Spleen (tissue), 13 donors: ENCODE measurements at places on chromosomes 3 and 15.

DNA sequence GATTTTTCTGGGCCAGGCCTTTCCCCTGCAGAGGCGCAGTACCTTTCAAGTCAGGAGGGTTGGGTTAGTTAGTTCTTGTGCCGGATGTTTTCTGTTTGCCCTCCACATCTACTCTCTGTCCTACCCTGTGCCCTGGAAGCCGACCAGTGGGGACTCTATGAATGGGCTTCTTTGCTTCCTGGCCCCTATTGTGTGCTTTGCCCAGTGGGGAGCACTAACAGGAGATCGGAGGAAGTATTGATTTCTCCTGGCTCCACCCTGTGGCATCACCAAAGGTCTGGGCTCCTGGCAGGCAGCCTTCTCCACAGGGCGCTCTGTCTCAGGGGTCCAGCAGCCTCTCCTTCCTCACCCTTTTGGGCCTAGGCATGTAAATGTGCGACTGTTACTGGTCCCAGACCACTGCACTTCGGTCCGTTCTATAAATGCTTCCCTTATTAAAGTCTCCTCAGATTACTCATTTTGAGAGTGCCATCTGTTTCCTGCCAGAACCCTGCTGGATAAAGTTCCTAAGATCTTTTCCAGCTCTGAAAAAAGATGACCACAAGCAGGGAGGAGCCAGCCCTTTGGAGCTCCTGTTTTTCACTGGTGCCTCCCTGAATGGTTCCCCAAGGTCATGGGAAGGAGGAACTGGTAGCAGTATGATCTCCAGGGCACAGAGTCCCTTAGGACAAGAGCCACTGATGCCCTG, 44.5 kb downstream of the CTDSPL start:
- DNase-seq = no peak

DNA sequence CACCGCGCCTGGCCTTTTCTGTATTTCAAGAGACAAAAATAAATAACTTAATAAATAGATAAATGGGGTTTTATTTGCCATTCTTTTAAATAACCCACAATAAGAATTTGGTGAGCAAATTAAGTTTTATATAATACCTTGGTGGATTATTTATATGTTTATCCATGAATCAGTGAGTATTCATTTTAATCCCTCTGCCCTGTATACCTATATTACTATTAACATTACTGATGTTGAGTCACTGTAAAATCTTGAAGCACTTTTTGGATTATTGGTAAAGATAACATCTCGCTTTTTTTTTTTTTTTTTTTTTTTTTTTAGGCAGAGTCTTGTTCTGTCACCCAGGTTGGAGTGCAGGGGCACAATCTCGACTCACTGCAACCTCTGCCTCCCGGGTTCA, 154.1 kb downstream of the ZNF609 start:
- no peak for DNase-seq

DNA sequence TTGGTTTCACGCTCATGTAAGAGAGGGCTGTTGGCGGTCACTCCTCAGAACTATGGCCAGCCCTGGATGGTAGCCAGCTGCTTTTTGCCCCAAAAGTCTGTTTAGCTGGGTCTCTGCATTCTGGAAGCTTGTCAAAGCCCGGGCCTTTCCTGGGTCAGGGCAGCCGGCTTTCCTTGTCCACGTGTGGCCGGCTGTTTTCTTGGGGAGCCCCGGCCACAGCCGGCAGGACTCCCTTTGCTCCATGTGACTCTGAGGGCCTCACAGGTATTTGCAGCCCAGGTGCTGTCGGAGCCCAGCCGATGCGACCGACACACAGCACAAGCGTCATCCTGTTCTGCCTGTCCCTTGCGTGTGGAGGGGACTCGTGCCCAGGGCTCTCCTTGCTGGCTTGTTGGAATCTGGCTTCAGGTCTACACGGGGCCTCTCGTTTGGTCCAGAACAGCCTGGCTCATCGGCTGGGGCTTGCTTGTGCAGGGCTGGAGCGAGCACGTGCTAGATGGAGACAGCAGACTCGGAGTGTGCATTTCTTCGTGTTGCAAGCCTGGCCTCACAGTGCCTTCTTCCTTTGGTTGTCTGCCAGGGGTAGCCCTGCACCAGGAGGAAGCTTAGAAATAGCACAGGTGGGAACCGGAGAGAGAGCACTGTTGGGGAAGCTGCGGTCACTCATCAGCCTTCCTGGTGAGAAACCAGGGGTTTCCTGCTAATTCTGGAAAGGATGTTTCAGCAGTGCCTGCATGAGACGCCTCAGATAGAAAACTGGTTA, 51.5 kb downstream of the PGPEP1L start:
- DNase-seq = peak; percentile 81

- peak; percentile 59 for DNase-seq
Measured at GRCh38 chr15:70055601-70056051, 42.1 kb downstream of the TLE3 start.

DNA sequence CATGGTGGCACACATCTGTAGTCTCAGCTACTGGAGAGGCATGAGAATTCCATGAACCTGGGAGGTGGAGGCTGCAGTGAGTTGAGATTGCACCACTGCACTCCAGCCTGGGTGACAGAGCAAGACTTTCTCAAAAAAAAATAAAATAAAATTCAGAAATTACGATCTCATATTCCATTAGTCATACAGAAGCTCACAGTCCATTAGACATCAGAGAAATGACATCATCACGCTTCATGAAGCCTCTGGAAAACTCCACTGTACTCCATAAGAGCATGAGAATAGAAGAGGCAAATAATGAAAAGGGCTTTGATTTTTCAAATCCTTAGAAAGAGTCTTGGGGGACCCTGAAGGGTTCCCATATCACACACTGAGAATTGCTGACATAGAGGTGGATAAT, 145.0 kb upstream of the MITF start:
- no peak for DNase-seq

DNA sequence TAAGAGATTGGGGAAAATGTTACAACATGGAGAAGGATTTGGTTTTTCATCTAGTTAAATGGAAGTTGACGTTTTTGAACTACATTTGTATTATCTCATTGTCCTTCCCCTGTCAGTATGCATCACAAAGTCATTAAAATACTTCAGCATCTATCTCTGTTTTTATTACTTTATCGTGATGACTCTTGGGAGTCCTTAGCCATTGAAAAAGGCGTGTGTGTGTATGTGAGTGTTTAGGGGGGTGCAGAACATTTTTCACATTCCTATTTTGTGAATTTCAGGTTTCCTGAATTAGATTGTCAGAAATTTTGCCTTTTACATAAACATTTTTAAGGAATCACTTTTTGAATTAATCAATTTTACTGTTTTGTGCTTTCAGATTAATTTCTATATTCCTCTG, 360.6 kb upstream of the SGO1 start:
- no peak for DNase-seq

DNA sequence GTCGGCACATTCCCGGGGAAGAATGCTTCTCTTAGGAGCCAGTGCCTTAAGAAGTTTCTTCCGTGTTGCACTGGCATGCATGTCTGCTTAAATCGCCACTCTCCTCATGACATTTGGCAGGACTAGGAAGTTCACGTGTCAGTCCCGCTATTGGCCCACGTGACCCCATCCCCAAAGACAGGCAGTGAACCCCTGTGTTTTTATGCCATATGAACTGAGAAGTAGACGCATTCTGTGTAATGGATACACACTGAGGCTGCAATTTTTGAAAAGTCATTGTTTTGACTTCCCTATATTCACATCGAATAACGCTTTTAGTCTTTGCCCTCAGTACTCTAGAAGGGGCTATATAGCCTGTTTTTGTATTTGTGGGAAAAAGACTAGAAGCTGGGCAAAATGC, 125.6 kb upstream of the TBL1XR1 start:
- DNase-seq = no peak

DNA sequence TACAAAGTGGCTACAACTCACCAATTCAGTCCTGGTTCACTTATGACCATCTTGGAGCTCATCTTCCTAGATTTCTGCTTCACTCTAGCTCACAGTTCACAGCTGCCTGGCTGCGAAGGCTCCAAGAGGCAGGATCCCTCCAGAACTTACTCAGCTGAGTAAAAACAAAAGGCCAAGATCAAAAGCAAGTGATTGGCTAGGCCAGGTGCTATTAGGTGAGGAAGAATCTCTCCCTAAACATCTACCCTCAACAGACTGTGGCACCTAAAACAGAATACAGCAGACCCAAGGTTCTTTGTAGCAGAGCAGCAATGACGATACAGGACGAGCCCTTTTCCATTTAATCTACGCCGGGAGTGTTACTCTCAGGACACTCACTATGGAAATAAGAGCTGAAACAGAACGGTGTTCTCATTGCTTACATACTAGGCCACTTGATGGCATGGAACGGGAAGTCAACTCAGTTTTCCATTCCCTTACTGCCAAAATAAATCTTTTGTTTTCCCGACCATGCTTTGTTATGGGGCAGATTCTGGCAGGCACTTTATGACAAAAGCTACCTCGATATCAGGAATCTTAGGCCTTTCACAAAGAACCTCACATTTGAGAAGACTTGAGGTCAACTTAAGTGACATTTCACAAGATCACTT, 901 bp downstream of the ICE2 start:
- no peak for DNase-seq

- DNase-seq = no peak
Measured at GRCh38 chr3:94406595-94406994, 343.7 kb downstream of the NSUN3 start.

DNA sequence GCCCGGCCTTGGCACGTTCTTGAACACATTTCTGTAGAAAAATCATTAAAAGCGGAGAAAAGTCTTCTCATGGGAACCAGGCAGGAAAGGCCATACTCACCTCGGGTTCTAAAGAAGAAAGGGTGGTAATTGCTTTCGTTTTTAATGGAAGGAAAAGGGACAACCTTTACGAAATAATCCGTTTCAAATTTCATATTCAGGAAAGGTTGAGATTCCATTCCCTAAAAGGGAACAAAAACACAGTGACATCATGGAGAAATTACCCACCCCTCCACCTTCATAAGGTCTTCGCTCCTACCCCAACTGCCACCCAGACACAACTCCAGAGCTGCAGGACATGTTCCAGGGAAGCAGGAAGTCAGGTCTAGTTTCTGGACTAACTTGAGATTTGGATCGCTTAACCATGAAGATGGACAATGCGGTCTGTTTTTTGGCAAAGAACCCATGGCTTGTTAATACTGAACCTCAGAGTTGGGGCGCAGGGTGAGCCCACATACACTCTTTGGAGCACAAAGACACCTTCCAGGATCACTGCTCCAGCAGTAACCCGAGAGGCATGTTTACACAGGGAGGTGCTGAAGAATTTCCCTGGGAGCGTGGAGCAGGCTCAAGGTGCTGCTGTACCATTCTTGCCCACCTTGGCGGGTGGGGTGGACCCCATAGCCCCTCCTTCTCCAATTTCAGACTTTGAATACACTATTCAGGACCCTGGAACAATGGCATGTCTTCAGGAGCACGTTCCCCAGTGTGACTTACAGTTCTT, 49.2 kb downstream of the SPATA12 start:
- no peak for DNase-seq

DNA sequence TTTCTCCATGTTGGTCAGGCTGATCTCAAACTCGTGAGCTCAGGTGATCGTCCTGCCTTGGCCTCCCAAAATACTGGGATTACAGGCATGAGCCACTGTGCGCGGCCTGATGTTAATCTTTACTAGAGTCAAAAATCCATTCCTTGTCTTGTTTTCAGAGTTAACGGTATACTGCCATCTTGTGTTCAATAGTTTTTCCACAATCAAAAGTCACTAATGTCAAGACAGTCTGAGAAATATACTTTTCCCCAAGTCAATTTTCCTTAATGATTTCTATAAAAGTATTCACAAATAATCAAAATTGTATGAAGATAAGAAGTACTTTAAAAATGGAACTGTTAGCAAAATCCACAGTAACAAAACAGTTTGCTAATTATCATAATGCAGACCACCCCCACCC, 8.5 kb downstream of the CRBN start:
- DNase-seq = no peak

DNA sequence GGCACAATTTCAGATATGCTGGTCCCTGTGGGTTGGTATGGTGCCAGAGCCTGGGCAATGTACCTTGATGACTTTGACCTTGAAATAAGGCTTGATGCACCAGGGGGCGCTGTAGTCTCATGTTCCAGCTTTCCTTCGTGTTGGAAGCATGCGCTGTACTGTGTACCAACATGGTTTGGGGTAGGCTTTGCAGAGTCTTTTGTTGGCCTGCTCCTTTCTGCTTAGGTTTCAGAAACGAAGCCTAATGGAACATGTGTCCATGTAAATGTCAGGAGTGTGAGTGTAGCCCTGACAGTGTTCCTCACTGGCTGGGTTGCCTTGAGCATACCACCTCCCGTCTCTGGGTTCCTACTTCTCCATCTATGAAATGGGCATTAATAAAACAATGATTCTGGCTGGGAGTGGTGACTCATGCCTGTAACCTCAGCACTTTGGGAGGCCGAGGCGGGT, 3.6 kb upstream of the CCR4 start:
- peak; percentile 91 for DNase-seq

DNA sequence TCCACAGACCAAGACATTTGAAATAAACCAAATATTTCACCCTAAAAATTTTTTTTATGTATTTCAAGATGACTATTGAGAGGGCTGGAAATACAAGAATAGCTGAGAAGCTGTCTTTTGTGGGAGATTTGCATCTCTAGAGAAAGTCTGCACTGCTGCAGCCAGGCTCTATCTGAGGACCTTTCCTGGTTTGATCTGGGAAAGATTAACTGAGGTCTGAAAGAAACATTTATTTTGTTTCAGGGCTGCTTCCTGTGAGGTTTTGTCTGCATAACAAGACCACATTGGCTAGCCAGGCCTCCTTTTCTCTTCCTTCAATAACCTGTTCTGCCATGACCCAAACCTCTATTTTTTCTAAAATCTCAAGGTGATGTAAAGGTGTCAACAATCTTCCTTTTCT, 117.5 kb upstream of the ARHGEF26 start:
- DNase-seq = no peak

GRCh38 chr15:43423793-43424192, 52.9 kb downstream of the TUBGCP4 start:
- DNase-seq = no peak

DNA sequence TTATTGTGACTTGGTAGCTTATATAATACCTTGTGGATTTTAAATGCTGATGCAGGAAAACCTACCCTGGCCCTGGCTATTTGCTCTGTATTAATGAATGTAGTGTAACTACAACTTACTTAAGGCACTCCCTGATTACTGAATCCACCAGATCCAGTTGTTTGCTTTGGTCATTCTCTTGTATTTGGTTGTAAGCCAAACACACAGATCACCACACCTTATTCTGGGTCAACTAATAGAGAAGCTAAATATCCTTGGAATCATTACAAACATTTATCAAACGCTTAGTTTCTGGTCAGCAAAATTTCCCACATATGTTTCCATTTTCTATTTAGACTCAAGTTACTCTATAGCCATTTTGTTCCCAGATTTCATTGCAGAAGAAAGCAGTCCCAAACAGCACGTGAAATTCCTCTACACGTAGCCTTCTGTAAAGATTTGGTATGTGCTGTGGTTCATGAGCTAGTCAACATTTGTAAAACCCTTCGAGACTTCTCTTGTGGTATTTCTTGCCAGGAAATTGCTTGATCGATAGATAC, 322.6 kb downstream of the MEX3B start:
- DNase-seq = no peak

DNA sequence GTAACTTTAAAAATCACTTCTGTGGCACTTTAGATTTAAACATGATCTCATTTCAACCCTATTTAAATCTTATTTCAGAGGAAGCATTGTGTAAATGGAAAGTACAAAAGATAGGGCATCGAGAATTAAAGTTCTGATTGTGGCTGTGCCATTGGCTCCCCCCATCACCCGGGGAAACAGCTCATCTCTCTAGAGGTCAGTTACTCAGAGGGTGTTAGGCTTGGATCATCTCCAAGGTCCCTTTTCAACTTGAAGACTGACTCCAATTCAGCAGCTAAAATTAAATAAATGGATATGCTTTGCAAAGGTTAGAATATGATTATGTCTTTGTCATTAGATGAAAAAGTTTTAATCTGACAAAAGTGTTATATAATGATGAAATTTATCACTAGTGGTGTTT, 20.1 kb downstream of the CADM2 start:
- DNase-seq = no peak
